ENCODE measurements at places on chromosomes 4 and X.

DNA sequence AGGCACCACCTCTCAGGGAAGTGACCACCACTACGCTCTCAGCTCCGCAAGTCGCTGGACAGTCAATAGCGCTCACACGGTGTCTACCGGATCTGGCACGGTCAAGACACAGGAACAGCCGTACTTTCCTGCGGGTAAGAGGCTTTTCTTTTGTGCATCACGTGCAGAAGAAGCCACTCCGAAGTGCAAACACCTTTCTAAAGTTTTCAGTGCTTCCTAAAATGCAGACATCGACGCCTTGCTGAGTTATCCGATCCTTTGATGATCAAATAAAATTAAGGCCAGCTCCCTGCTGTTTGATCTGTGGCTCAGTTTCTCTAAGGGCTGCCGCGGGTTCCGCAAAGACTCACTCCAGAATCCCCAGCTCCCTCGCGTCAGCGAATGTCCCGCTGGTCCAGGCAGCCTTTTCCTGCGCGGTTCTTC is 71.8 kb downstream of the FBXO8 start:
- no peak for DNase-seq

- no peak for DNase-seq
Measured at GRCh38 chrX:9614016-9614415, 149.2 kb downstream of the TBL1X start.

- DNase-seq = no peak
Measured at GRCh38 chr4:33494150-33494549, 2750.2 kb downstream of the ARAP2 start.

DNA sequence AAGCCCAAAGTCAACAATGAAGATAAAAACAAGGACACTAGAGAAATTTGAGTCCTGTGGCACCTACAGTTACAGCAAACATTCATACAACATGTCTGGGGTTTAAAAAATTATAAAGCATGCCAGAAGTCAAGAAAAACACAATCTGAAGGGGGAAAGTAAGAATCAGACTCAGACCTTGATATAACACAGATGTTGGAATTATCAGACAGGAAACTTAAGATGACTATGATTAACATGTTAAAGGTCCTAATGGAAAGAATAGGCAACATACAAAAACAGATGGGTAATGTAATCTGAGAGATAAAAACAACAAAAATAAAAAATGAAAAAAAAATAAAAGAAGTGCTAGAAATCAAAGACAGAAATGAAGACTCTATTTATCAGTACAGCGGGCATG is 446.5 kb downstream of the SPRY1 start:
- no peak for DNase-seq

DNA sequence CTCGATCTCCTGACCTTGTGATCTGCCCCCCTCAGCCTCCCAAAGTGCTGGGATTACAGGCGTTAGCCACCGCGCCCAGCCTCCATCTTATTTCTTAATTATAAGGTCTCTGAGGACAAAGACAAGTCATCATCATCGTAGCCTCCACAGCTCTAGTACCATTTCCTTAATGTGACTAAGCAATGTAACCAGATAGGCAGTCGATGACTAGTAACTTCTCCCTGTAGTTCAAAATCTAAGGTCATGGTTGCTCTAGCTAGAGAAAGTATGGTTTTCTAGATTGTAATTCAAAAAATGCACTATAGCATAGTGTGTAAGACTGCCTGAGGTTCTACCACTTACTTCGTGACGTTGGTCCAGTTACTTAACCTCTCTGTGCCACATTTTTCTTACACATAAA is 6.9 kb downstream of the SLC39A8 start:
- DNase-seq = no peak

GRCh38 chrX:10011991-10012390 is 44.8 kb downstream of the CLDN34 start:
- no peak for DNase-seq

DNA sequence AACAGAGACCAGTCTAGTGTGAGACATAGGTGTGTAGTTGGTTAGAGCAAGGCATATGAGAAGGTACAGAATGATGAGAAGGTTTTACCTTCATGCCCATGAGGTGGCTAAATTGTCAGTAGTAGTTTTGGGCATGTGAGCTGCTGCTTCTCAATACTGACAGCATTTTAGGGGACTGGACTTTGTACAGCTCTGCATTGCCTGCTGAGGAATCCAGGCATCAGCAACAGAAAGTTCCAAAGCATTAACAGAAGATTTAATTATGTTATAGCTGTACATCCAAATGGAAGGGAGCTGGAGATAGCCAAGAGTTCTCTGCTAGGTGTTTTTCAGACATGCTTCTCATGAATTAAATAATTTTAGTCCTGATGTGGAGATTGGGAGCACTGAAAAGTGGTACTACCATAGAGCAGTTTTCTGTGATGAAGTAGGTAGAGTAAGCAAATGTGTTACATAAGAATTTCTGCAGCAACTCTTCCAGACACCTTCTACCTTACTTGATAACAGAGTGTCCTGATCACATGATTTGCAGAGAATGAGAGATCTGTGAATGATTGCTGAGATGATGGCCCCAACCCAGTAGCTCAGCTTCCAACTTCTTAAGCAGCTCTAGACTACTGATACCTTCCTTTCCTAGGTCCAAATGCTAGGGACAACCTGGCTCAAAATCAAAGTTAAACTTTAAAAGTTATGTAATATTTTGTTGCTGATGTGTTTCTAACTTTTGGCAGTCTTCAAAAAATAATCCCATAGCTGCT is 30.4 kb downstream of the FNIP2 start:
- DNase-seq = no peak

GRCh38 chr4:41832961-41833360 is 84.4 kb upstream of the PHOX2B start:
- no peak for DNase-seq
